ENCODE measurements at places on chromosomes 7 and 10.

- no peak for DNase-seq
Measured at GRCh38 chr7:134388336-134389019, 70.4 kb downstream of the AKR1B1 start.

GRCh38 chr7:128148676-128149075 is 92.4 kb upstream of the LEP start:
- no peak for DNase-seq

DNA sequence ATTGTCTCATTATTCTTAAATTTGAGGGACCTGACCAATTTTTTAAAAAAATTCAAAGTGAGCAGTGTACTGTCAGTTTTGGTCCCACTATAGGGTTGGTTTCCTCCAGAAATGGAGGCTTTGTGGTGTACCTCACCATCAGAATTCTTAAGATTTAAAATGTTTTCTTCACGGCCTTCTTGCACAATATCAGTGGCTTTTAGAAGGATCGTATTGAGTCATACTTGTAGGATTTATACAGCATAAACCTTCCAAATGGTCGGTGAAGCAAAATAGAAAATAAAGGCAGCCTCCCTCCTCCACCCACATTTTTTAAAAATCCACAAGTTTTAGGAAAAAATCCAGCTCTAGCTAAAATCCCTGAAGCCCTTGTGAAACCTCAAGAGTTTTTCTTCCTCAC is 126.4 kb downstream of the RNLS start:
- no peak for DNase-seq

- DNase-seq, result no peak
Measured at GRCh38 chr7:73999664-74000435, 28.1 kb upstream of the ELN start.

GRCh38 chr7:1314021-1314907 is 81.6 kb downstream of the UNCX start:
- DNase-seq, result no peak

GRCh38 chr7:137682596-137682995 is 164.2 kb downstream of the DGKI start:
- DNase-seq, result no peak

GRCh38 chr7:18038382-18038781 is 10.7 kb upstream of the PRPS1L1 start:
- no peak for DNase-seq

DNA sequence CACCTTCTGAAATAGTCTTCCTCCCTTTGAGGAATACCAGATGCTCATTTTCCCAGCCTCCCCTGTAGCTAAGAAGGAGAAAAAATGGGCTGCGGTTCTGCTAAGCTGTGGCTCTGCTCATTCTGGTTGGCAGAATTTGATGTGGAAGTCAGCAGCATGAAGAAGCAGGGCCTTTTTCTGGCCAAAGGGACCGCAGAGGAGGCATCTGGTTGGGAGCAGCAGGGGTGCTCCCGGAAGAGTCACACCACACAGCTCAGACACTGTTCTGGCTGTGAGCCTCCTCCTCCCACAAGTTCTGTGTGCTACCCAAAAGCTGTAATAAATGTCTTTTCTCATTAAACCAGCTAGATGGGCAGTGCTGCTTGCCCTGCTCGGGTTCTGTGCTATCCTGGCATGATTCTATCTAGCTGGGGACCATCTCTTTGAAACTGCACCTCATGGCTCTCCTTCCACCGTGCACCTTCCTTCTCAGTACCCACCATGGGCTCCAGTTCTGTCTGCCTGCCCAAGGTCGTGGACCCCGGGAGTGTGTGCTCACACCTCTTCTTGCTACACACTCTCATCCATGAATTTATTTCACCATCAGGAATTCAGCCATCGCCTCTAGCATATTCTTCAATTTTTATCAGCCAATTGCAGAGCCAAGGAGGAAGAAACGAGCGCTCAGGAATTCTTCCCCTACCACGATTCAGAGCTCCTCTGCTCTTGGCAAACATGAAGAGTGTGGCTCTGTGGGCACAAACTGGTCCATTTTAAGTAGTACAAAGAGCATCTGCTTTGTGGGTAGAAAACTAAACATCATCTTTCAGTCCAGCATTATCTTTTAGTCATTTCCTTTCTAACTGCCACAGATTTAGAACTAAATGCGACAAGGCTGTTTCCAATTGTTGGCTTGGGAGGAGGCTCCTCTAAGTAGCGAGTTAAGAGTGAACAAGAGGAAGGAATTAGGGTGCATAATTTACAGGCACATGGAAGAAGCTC is 76.9 kb downstream of the FAM171A1 start:
- no peak for DNase-seq

DNA sequence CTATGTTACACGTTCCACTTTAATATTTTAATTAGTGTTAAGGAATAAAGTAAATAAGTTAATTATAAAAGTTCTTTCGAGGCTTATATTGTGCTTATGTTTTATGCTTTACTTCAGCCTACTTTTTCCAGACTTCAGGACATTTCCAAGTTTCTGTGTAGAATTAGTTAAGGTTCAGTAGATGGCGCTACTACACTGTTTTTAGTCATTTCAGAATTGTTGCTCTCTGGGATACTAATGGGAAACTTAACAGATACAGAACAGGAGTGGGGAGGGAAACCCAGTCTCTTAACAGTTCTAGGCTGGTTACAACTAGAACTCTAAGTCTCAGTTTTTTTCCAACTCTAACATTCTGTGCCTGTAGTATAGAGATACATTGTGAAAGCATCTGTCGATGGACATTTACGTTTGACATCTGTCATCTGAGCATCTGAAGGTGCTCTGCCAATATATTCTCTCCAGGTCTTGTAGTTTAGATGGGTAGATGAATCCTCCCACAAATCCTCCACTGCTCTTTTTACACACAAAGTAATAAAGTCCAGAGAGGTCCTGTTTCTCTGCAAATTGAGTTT is 56.8 kb upstream of the FAM171A1 start:
- no peak for DNase-seq

DNA sequence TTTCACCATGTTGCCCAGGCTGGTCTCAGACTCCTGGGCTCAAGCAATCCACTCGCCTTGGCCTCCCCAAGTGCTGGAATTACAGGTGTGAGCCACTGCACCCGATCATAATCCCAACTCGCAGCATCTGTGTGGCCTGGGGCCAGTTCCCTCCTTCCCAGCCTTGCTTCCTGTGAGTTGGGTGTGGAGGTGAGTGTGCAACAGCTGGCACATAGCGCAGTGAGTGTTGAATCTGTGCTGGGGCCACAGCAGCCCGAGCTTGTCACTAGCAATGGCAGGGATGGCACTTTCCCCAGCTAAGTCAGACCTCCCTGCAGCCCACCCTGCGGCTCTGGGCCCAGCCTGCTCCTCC is 12.2 kb downstream of the TMEM184A start:
- no peak for DNase-seq

DNA sequence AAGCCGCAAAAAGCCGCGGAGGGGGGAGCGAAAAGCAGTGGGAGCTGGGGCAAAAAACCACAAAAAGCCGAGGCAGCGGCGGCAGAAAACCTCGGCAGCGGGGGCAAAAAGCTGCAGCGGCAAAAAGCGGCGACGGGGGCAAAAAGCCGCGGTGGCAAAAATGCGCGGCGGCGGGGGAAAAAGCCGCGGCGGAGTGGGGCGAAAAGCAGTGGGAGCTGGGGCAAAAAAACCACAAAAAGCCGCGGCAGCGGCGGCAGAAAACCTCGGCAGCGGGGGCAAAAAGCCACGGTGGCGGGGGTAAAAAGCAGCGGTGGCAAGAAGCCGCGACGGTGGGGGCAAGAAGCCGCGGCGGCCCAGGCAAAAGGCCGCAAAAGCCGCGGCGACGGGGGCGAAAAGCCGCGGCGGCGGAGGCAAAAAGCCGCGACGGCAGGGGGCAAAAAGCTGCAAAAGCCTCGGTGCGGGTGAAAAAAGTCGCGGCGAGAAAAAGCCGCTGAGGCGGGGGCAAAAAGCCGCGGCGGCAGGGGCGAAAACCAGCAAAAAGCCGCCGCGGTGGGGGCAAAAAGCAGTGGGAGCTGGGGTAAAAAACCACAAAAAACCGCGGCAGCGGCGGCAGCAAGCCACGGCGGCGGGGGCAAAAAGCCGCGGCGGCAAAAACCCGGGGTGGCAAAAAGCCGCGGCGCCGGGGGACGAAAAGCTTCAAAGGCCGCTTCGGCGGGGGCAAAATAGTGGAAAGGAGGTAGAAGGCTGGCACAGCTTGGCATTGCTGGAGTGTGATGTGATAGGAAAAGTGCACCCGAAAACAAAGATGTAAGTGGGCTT is 135.9 kb downstream of the ZNF92 start:
- no peak for DNase-seq

- no peak for DNase-seq
Measured at GRCh38 chr10:77782328-77783061, 144.1 kb downstream of the DLG5 start.

- no peak for DNase-seq
Measured at GRCh38 chr10:48450233-48450740, 143.8 kb downstream of the MAPK8 start.

DNA sequence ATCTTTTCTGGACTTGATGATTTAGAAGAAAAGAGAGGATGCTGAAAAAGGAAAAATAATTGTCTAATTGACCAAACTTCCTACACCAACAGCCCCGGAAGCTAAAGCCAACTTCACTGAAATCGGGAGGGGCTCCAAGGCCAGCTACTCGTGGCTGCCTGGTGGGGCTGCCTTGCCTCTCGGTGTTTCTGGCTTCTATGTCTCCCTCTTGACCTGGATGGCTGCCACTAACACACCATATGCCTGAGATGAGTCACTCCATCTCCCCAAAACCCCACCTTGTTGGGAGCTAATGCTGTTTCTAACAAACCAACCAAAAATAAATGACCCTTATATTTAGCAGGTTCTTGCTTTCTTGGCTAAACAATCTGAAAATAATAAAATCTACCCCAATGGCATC is 87.6 kb upstream of the AFAP1L2 start:
- DNase-seq, result no peak

All from activated CD8-positive, alpha-beta memory T cell treated with anti-CD3 and anti-CD28 coated beads, Interleukin-2, amount 10 ng/mL, durations not matched to agents 7 days and 5 days (primary cell).